ENCODE measurements at places on chromosomes 1 and 21. TPM values are rescaled to one million over a fixed set of nuclear protein-coding genes. Genes with fewer than 3 reads are reported as not detected.

DNA sequence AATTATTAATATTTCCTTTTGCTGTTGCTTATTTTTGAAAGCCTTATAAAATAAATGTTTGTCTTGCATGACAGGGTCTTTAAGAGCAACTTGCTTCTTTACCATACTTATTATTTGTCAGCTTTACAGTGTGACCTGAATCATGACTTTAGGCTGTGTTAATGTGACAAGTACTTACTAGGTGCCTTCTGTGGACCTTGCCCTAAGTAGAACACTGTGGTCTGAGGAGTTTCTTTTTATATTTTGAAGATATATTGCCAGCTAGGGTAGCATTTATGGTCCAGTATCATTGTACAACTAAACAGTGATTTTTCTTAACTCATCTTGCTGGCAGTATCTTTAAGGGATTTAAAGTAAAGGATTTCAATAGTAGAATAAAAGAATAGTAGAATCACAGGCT lies 45.4 kb upstream of the LAMC2 start:
- DNase-seq: no peak

DNA sequence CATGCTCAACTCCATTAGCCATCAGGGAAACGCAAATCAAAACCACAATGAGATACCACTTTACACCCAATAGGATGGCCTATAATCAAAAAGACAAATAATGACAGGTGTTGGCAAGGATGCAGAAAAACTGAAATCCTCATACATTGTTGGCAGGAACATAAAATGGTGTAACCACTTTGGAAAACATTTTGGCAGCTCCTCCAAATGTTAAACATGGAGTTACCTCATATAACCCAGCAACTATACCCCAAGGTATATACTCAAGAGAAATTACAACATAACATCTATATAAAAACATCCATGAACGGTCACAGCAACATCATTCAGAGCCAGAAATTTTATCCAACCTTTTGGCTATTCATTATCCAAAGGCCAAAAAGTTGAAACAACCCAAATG lies 11.6 kb downstream of the EIF4G3 start:
- no peak for DNase-seq

DNA sequence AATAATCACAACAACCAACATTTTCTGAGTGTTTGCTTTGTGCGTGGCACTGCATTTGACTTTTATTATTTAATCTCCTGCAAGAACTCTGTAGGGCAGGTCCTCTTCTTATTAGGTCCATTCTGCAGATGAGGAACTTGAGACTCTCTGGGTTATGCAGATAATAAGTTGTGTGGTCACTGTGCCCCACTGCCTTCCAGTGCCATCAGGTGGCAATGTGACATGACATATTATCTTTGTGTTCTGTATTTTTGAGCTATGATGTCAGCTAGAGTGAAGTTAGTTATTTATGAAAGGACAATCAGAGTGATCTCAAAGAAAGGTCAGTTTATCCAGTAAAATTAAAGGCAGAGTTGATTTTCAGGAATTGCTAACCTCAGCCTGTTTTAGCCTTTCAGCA lies 196.0 kb downstream of the FMN2 start:
- no peak for DNase-seq

- peak; percentile 78 for DNase-seq
Measured at GRCh38 chr1:201501144-201501543, 5.8 kb downstream of the CSRP1 start.

DNA sequence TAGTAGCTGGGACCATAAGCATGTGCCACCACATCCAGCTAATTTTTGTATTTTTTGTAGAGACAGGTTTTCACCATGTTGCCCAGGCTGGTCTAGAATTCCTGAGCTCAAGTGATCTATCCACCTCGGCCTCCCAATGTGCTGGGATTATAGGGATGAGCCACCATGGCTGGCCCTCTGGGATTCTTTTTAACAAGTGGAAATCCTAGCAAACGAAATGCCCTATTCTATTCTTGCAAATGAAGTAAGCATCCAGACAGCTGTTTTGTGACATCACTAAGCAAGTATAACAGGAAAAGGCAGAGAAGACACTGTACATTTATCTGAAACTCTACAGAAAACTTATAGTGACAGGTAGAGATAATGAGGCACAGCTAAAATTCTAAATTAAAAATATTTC lies 86.4 kb downstream of the DDAH1 start:
- no peak for DNase-seq

The APOBEC4 gene
- total RNA-seq: 0.40 TPM

DNA sequence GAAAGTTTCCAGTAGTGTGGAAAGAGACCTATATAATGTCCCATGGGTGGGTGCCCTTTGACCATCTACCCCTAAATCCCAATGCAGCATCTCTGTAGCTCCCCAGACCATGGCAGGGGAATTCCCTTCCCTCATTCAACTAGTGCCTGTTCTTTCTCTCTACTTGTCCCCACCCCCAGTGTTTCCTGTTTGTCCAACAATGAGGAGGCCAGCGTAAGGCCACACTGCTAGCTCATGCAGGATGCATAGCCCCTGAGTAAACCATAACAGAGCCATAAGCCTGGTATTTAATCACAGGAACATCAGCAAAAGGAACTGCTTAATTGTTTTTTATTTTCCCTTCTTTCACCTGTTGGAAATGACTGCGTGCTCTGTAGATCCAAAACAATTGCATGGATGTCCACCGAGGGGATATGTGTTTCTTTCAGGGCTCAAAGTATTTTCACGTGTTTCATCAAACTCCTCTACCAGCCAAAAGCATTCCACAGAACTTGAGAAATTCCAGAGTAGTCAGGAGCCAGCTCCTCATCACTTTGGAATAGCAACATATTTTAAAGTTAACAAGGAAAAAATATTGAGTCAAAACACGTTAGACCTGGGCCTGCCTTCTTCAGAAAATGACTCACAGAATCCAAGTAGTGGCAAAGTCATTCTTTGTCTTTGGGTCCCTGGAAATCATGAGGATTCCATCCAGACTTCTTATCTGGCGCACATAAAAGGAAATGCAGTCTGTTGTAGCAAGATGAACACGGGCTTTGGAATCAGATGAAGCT lies 162.5 kb upstream of the SGIP1 start:
- DNase-seq: no peak

The ZSCAN20 gene
- total RNA-seq: 7.7 TPM

The PLPP3 gene
- 99.7 TPM for total RNA-seq

The FLG2 gene
- not detected for total RNA-seq

All from uterus (tissue), 4 donors.